ENCODE measurements at places on chromosomes 1 and 21.

- no peak for DNase-seq
Observed at GRCh38 chr1:86775395-86775794, 71.0 kb downstream of the SH3GLB1 start.

DNA sequence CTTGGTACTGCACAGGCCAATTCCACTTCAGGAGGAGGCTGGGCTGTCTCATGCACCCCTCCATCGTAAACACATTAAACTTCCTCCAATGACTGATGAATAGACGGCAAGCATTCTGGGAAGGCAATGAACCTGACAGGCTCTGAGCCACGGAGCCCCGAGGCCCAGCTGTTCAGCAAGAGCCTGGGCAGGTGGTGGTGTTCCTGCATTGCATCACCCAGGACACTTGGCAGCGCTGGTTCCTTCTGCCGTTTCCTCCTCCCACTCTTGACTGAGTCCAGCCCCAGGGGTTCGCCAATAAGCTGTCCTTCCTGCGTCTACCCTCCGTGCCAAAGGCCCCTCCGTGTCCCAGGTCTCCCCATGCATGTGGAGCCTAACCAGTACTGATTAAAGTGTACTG lies 109.8 kb downstream of the JAK1 start:
- DNase-seq, result no peak

DNA sequence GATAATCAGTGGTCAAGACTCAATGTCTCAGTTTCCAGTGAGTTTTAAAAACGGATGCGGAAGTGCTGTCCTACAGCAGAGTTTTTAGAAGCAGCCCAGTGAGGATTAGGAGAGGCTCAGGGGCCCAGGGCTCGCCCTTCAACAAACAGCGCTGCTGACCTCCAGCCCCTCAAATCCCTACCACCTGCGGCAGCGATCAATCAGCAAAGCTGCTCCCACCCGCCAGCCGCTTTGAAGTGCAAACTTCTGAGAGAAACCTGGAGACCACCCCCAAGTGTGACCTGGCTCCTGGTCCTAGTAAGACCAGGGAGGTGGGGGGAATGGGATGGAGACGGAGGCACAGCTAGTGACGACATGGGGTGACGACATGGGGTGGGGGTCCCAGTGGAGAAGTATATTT lies 14.4 kb downstream of the ZBTB17 start:
- DNase-seq, result no peak

DNA sequence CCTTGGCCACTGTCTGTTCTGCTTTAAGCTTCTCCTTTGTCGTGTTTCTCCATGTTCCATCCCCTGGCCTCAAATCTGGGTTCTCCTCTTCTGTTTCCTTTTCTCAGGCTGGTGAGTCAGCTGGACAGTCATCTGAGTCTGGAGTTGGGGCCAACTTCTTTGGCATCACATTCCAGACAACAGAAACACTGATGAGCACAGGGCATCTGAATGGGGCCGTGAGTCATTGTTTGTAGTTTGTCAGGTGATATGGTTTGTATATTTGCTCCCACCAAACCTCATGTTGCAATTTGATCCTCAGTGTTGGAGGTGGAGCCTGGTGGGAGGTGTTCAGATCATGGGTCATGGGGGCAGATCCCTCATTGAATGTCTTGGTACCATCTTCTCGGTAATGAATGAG lies 14.3 kb upstream of the OLIG2 start:
- no peak for DNase-seq

DNA sequence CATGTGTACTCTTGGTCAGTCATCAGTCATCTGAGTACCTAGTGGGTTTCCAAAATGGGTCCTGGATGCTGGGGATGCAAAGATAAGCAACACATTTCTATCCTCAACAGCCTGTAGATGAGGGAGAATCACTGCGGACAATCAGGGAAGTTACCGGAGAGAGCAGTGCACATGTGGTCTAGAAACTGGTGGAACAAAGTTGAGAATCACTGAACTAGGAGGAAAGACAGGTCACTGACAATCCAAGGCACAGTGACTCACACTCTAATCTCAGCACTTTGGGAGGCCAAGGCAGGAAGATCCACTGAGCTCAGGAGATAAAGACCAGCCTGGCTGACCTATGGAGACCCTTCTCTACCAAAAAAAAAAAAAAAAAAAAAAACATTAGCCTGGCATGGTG lies 31.4 kb upstream of the LGALS8 start:
- DNase-seq, result no peak

GRCh38 chr1:94669198-94669597 lies 127.6 kb upstream of the F3 start:
- DNase-seq, result no peak

GRCh38 chr1:223007935-223008334 lies 135.1 kb downstream of the TLR5 start:
- no peak for DNase-seq

DNA sequence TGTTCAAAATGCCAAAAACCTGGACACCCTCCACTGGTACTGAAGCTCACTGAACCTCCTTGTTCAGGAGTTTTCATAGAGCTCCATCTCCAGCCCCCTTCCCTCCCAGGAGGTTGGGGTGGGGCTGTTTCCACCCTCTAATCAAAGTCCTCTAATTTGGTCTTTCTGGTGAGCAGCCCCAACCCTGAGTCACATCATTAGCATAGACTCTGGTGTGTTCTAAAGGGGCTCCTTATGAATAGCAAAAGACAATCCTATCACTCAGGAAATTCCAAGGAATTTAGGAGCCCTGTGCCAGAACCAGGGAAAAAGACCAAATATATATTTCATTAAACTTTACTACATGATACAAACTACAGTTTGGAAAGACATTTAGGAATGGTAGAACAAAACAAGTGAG lies 13.2 kb upstream of the UBE4B start:
- no peak for DNase-seq

DNA sequence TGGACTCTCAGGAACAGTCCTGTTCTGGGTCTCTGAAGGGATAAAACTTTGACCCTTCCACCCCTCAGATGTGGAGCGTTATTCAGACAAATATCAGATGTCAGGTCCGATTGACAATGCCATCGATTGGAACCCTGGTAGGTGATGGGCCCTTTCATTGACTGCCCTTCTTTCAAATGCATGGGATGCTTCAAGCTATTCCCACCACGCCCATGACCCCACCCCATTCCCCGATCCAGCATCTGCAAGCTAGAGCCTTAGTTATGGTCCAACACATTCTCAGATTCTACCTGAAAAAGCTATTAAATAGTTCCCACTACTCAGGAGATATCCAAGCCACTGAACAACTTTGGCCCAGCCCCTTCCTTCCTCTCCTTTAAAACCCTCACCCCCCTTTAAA lies 12.5 kb downstream of the POLR3GL start:
- no peak for DNase-seq

DNA sequence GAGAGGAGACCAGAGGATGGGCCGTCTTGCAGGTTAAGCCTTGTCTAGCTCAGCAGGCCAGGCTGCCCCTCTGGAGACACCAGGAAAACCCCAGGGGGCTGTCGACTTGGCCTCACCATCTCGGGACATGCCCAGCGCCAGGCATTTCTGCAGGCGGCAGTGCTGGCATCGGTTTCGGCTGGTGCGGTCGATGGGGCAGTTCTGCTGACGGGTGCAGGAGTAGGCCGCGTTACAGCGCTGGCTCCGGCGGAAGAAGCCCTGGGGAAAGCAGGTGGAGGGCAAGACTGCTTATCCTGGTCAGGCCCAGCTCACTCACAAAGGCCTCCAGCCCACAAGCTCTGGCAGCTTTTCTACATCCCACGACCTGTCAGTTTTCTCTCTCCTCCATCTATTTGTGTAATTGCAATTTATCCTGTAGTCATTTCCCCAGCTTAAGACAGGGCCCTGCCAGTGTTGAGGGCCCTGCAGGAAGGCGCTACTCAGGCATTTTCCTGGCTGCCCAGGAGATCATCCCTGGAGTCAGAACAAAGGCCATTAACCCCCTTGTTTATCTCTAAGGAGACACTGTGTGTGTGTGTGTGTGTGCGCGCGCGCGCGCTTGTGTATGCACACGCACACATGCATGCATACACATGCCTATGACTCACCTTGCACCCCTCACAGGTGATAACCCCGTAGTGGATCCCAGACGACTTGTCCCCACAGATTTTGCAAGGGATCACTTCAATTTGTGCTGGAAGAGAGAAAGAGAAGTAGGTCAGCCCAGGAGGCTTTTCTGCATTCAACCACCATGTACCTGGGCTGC lies 11.5 kb upstream of the LINGO4 start:
- DNase-seq, result no peak

DNA sequence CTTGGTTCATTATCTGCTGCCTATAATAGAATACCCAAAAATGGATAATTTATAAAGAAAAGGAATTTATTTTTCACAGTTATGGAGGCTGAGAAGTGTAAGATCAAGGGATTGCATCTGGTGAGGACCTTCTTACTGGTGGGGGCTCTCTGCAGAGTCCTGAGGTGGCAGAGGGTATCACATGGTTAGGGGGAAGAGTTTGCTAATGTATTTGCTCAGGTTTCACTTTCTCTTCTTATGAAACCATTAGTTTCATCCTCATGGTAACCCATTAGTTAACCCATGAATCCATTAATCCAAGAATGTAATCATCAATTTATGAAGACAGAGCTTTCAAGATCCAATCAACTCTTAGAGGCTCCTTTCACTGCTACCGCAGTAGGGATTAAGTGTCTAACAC lies 120.6 kb downstream of the DNM3 start:
- DNase-seq, result no peak

DNA sequence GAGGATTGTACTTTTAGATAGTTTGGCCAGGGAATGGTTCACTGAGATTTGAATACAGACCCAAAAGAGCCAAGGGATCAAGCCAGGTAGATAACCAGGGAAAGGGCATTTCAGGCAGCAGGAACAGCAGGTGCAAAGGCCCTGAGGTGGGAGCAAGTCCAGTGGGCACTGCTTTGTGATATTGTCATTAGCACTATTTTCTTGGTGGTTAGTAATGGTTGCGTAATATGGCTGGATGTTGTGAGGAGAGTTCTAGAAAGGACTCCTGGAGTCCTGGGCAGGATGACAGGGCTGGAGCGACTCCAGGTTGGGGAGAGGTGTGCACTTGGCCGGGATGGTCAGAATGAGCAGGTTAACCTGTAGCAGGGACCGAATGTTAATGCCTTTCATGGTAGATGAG lies 4.4 kb downstream of the AZIN2 start:
- no peak for DNase-seq

- DNase-seq, result no peak
Observed at GRCh38 chr21:28229814-28230213, 762.9 kb downstream of the LTN1 start.

GRCh38 chr1:10975567-10976326 lies 36.7 kb upstream of the TARDBP start:
- DNase-seq, result no peak

DNA sequence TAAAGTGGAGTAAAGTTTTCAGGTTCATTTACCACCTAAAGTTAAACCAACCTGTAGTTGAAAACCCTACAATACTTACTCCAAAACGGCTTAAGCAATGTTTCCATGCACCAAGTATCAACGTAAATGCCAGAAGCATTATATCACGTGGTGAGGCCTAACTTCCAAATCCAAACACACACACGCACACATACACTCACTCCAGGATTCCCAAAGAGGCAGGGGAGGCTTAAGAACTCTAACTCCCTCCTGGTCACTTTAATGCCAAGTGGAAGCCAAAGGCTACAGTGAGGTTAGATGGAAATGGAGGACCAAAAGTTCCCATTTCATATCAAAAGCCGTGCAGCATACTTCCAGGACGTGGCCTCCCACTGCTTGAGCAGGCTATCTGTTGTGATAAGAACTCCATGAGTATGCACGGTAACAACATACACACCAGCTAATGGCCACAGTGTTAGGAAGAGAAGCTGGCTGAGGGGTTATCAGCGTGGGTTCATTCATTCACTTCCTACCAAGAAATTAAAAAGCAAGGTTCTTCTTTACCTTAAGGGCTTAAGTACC lies 224.1 kb downstream of the SLC45A1 start:
- DNase-seq, result no peak

DNA sequence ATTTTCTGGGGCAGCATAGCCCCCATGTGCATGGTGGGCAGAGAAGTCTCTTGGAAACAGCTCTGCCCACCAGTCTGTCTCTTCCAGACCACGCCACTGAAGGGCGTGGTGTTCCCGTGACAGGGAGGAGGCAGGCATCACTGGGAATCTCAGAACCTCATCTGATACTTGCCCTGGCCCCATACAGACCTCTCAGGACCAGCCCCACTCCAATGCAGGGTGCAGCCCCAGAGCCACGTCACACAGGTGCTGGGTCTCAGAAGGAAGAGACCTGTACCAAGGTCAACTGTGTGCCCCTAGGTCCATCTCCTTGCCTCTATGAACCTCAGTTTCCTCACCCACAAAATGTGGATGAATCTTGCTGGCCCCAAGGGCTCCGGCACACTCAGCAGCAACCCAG lies 7.3 kb downstream of the RAP1GAP start:
- DNase-seq, result no peak

GRCh38 chr1:194194724-194195123 lies 1008.3 kb upstream of the B3GALT2 start:
- no peak for DNase-seq

DNA sequence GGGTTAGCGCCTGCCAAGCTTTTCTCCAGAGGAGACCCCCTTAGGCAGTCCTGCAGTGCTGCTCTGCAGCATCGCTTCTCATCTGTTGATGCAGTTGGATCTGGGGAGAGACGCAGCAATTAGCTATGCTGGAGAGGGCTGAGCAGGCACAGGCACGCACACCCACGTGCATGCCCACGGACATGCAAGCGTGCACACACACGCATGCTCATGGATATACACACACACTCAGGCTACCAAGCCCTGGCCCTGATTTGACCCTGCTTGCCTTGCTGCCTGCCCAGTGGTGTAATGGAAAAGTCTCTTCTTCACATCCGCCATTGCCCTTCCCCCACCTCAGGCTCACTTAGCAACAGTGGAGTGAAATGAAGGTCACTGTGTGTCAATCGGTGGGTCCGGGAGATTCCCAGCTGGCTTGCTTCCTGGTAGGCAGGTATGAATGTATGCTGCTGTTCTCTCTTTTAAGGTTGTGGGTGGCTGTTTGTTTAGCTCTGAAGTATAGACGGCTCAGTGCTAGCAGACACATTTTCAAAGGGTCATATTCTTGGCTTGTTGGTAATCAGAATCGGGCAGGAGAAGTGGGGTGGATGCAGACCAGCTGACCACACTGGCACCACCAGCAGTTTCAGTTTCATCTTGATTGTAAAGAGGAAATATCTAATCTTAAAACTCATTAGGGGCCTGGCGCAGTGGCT lies 9.5 kb downstream of the ATP1B1 start:
- DNase-seq, result no peak

GRCh38 chr1:48695161-48695560 lies 81.5 kb downstream of the BEND5 start:
- no peak for DNase-seq

DNA sequence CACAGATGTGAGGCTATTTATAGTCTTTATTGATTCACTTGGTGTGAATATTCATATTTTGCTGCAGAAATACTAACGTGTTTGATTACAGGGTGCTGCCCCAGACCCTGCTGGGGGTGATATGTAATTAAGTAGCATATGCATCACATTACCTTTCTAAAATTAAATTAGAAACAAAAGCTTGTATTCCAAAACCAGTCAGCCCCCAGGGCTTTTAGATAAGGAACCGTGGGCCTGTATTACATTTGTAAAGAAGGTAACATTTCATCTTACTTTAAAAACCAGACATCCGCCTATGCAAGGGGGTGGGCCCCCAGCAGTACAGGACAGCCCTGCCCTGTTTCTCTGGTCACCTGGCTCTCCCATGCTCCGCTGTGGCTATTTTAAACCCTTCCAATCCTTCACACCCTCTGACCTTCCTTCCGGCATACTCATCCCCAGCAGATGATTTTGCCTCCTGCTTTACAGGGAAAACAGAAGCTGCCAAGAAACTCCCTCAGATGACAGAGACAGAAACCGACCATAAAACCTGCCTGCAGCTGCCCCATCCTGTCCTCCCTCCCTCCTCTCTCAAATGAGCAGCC lies 22.0 kb upstream of the KCNC4 start:
- no peak for DNase-seq
